ENCODE measurements at places on chromosomes 16 and 17.

- no peak for DNase-seq
These were observed 769.7 kb upstream of the RBFOX1 start for GRCh38 chr16:6562986-6563385.

DNA sequence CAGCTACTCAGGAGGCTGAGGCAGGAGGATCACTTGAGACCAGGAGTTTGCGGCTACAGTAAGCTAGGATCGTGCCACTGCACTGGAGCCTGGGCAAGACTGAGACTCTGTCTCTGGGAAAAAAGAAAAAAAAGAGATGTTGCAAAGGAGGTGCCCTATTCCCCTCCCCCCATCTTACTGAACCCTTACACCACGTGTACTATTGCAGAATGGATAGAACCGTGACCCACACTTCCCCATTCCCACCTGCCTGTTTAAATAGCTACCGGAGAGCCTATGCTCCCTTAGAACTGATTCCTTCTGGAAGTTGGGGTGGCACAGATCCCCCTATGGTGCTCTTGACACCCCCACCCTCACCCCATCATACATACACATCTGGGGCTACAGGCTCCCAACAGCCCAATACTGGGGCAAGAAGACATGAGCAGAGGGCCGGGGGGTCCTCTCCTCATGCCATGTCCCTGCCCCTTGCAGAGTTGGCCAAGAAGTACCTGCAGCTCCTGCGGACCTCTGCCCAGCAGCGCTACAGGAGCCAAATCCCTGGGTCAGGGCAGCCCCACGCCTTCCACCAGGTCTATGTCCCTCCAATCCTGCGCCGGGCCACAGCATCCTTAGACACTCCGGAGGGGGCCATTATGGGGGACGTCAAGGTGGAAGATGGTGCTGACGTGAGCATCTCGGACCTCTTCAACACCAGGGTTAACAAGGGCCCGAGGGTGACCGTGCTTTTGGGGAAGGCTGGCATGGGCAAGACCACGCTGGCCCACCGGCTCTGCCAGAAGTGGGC lies 35.7 kb downstream of the NLRC5 start:
- DNase-seq = no peak

- DNase-seq = no peak
These were observed 13.9 kb downstream of the COTL1 start for GRCh38 chr16:84603940-84604339.

DNA sequence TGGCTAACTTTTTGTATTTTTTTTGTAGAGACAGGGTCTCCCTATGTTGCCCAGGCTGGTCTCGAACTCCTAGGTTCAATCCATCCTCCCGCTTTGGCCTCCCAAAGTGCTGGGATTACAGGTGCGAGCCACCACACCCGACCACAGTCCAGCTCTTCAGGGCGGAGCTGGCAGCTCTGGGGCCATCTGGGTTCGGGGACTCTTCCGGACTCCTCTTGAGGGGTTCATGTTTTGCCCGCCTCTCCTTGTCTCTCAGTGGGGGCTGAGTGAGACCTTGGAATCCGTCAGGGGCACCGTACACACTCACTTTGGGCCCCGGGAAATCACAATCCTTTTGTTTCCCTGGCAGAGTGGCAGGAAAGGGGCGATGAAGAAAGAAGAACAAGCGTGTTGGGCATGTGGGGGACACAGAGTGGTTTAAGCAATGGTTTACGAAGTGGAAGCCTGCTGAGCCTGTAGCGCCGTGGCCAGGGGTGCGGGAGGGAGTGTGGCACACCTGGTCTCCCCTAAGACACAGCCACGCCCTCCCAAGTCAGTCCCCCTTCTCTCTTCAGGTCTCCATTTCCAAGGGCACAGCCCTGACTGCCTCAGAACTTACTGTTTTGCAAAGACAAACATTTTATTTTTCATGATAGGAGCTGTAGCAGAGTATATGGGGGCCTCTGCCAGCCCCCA lies 26.1 kb downstream of the TNS4 start:
- DNase-seq = no peak

GRCh38 chr17:39156491-39156890 lies 5.1 kb upstream of the PLXDC1 start:
- no peak for DNase-seq

GRCh38 chr16:27154705-27155521 lies 48.4 kb upstream of the KDM8 start:
- no peak for DNase-seq
